ENCODE measurements at places on chromosomes 7 and 10.
A peak's percentile ranks its signal among the peaks of the same experiment; 100 is the strongest.

DNA sequence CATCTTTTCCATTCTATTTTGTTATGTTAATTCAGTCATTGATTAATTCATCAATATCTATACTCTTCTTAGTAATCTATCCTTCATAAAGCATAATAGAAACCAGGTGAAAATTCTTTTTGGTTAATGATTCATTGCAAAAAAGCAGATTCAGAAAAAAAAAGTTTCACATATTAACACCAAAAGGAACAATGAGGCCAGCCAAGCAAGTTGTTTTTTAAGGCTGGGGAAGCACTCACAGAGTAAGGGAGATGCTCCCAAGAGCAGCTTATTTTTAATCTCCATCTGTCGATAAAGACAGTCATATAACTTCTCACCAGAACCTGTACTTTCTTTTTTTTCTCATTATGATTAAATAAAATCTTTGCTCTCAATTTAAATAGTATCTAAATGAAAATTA is 95.8 kb downstream of the CACNA2D1 start:
- DNase-seq: no peak

DNA sequence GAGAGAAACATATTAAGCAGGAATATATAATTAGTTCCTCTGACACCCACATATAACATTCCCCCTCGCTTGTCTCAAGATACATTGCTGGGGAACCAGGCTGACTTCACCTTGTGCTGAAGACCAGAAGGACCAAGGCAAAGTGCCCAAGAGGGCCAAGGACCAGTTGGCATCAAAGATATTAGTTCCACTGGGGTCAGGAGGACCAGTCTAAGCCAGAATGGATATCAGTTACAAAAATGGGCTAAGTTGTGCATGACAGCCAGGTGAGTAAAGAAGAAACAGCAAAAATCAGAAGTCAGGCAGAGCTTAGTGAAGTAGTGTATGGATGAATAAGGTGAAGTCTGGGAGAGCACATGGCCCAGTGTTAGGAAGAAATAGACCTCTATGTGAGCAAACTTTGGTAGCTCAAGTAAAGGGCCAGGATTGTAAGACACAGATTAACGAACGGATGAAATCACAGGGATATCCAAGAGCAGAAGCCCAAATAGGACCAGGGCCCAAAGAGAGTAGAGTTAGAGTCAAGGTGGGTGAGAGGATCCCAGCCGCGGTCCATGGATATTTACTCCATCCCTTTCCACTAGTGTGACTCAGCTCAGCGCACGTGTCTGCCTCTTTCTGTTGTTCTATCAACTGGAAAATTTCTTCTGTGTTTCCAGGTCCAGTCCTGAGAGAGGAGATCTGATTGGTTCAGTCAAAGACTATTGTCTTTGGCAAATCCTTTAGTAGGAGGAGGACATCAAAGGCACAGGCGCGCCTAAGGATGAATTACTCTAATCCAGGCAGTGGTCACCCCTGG is 5.0 kb downstream of the CALD1 start:
- DNase-seq: no peak

DNA sequence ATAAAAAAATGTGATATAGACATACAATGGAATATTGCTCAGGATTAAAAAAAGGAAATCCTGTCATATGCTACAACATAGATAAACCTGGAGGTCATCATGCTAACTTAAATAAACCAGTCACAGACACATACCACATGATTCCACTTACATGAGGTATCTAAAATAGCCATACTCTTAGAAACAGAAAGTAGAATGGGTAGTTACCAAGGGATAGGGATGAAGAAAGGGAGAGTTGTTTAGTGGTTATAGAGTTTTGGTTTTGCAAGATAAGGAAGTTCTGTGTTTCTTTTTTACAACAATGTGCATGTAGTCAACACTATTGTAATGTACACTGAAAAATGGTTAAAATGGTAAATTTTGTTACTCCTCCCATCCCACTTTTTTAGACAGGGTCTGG is 30.5 kb downstream of the BICC1 start:
- DNase-seq: no peak

DNA sequence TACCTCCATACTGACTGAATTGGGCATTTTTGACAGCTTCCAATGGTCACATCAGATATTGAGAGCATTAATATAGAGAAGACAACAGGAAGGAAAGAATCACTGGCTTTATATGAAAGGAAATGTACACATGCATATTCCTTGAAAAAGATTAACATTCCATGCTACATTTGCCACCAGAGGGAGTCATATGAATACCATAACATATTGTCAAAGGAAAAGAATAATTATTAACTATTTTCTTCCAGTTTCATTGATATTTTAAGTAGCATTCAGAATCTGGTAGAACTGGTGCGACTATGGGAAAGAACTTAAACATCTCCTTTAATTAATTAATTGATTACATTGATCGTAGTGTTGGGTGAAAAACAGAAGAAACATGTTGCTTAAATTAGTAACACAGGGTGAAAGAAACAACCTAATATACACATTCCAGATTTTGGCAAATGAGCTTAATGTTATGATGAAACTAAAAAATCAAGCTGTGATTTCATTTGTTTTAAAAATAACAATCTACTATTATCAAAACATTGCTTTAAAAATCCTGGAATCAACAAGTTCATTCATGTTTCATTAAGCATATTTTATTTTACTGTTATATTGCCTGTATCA is 71.5 kb downstream of the GPR85 start:
- DNase-seq: peak; percentile 66

- peak; percentile 26 for DNase-seq
Observed at GRCh38 chr7:101817471-101818286, at the start of gene CUX1. TSS of gene CUX1 (plus strand) at chr7:101817626. CDS start at chr7:101817640, 14 bp downstream.

GRCh38 chr7:85010306-85010705 is 176.6 kb downstream of the SEMA3D start:
- DNase-seq: no peak

DNA sequence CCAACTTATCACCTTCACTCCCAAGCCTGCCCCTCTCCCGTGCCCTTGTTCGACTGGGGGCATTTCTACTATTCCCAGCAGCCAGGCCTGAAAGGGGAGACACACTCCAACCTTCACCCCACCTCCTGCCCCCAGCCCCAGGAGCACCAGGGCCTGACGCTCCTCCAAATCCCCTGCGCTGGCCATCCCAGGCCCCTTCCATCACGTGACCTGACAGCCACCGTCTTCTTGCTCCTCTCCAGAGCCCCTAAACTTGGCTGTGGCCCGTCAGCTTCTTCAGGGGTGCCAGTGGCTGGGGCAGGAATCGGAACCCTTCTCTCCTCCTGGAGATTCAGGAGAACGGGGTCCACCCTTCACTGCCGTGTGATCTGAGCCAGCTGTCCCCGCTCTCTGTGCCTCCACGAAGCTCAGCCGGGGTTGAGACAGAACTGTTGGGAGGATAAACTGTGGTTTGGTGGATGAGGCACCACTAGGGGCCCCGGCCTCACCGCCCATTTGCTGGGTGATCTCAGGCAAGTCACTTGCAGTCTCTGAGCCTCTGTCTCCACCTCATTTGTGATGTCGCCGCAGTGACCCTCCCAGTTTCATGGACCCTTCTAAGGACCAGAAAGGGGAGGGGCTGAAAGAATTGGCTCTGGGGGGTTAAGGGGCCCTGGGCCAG is 91.0 kb downstream of the MYL10 start:
- DNase-seq: no peak

DNA sequence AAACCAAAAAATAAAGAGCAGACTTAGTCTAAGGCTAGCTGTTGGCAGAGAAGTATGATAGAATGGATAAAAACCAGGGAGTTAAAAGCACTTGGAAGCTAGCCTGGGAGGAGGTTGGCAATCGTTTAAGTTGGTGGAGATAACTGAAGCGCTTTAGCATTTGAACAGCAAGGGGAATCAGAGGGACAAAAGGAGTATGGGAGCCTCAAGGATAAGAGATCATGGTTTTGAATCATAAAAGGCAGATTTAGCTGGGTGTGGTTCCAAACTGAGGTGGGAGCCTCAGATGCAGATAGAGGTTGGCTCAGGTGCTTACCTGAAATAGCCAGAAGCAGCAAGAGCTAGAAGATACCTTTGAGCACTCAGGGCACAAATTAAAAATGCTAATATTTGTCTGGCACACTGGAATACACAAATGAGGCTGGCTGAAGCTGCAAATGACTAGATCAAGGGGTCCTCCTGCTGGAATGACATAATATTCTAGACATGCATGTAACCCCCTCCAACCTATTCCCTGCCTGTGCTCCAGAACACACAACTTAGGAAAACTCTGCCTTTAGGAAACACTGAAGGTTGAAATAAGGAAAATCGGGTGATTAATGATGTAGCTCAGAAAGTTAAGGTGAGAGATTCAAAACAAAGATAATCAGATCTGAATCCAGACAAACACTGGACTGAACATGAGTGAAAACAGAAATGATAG is 372.3 kb upstream of the LRRN3 start:
- DNase-seq: no peak

- DNase-seq: peak; percentile 22
Observed at GRCh38 chr7:137003086-137003485, 134.6 kb downstream of the CHRM2 start.

DNA sequence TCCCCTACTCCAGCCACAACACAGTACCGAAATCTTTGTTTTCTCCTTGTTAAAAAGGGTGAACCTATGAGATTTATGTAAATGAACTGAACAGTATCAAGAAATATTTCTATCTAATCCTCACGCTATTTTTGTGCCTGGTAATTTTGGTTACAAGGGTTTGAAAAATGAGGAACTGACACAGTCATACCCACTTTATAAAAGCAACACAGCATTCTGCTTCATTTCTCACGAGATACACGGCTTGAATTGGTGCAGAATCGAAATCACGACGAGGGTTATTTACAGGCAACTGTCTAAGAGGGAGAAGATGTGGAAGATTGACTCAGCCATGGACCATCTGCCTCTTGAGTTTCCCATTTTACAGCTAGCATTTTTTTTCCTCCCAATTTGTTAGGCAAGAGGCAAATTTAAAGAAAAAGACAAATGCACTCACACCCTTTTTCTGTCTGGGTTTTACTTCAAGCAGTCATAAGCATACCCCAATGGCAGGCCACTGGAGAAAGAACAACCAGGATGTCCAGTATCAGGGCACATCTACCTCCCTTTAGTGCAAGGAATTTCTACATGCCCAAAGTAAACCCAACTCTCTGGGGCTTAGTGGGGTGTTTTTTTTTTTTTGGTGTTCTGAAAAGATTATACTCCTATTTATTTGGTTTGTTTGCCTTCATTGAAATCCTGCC is 108.1 kb downstream of the ITGB8 start:
- no peak for DNase-seq

DNA sequence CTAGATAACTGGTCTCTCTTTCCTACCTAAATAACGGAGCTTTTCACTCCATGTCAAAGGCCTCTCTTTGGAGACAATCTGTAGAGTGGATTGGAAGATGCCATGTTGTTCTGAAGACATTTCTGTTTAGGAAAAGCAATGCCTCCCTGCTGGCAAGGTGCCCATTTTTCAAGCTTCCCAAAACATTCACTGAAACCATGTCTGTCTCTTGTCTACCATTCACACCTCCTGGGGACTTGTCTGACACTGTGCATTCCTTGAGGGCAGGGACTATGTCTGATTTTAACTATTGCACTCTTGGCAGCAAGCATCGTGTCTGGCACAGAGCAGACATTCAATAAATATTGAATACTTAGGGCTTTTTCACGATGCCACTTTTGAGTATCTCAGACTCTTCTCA is 528.9 kb upstream of the NRP1 start:
- no peak for DNase-seq

- no peak for DNase-seq
Observed at GRCh38 chr7:137890449-137890921, 43.7 kb upstream of the DGKI start.

DNA sequence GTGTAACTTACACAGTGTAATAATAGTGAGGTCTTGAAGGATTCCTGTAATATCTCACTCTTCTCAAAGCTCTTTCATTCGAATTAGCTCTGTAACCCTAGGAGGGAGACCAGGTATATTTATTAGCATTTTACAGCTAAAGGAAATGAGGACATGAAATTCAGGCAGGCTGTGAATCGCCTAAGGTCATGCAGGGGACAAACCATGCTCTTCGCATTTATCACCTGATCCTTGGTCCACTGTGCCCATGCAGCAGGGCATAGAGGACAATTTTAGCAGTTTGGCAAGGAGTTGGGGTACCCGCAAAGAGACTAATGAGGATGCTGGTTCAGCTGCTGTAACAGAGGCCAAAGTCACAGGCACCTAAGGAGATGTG is 14.8 kb upstream of the LAMB1 start:
- no peak for DNase-seq

- DNase-seq: peak; percentile 74
Observed at GRCh38 chr7:131431289-131431688, 103.6 kb downstream of the MKLN1 start.

DNA sequence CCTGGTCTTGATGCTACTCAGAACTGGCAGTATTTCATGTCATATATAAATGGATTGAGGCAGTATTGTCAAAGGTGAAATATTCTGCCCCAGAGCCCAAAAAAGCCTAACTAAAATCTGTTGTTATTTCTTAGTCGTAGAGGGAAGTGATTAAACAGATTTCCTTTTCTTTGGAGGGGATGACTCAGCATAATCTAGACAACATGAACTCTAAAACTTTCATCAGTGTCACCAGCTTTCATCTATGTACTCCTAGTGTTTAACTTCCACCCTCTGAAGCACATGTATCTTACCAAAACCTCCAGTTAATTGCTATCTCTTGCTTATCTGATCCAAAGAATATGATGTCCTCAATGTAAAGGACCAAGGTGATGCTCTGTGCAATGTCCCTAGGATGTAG is 97.1 kb upstream of the ARID5B start:
- peak; percentile 50 for DNase-seq

DNA sequence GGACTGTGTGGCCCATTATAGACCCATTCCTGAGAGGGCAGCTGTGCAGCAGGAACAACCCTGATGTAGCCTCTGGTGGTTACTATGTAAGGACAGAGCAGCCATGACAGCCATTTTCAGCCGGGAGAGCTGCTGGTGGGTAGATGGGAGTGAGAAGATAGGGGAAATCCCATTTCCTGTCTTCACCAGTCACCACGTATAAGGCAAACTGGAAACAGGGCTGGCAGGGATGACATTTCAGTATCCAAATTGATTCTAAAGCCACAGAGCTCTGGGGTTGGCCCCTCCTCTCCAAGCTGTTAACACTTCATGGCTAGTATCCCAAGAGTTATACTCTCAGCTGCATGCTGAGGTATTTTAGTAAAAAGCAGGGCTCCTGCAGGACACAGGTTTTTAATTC is 15.2 kb upstream of the FZD1 start:
- no peak for DNase-seq
